ENCODE measurements at places on chromosomes 16 and 17.

DNA sequence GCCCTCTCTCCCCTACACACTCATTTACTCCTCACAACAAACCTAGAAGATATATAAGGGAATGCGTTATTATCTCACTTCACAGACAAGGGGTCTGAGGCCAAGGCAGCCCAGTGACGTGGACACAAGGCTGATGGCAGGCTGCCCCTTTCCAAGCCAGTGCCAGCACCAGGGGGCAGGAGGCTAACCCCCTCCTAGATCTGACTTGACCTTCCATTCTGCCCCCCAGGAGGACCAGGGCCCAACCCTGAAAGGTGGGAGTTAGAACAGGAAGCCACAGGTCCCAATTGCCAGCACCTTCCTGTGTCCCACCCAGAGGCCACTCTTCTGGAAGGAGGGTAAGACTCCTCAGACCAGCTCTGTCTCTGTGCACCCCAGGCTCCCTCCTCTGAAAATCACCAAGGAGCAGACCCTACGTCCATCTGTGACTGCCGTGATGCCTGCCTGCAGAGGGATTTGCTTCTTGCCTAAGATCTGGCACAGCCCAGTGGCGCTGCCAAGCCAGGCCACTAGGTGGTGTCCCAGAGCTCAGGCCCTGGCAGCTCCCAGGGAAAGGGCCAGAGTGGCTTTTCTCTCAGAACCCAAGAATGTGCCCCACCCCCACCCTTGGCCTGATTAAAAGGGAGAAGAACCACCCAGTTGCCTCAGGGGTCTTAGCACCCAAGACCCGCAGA lies 42.4 kb upstream of the MRPS23 start:
- no peak for DNase-seq

DNA sequence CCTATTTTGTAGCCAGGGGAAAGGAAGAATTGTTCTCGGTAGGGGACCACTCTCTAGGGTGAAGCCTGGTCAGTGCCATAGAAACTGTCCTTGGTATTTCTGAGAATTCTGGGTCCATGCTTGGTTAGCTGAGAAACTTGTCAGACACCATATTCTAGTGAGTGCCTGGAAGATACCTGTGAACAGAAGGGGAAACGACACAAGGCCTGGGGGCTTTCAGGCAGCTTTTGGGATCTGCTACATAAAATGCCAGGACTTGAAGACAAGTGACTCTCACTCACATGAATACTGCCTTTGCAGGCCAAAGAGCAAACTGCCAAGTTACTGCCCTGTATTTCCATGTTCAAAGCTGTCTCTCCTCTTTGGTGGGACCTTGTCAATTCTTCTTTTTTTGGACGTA lies 18.3 kb downstream of the ODF4 start:
- DNase-seq, result no peak

DNA sequence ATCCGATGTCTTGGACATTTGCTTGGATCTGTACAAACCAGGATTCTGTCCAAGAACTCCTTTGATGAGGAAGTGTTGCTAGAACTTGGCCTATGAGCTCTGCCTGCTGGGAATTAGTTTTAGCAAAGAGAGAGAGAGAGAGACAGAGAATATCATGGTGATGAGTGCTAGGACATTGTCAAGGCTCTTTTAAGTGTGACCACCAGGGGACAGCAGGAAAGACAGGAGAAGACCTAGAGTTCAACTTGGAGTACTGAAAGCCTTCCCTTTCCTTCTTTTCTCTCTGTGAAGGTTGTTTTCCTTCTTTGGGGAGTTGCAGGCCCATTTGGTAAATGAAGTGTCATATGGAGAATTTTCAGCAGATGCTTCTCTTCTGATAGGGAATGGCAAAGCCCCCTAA lies 389.2 kb upstream of the HSBP1 start:
- DNase-seq, result no peak

DNA sequence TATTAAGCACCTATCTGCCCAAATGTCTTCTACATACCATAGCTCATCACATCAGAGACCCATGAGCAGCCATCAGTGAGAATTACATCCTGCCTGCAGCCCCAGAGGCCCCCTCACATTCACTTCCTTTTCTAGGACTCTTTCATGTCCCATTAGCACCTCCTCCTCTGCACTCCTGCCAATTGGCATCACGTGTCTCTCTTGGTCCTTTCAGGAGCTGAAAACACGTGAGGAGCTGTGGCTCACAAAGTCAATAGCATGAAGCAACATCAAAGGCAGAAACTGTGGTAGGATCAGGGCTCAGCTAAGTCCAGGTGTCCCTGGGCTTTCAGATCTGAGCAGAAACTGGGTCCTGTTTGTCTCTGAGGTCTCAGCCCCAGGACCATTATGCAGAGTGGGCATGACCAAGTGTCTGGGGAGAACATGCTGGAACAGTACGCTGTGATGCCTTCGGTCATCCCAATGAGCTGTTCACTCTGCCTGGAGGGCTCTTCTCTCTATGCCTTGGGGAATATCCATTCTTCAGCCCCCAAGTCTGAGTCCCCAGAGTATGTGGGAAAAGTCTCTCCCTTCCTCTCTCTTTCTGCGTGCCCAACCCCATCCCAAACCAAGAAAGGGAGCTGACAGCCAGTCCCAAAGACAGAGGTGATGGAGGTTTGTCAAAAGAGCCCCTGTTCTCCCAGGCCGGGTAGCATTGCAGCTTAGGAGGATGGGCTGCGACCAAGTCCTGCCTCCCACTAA lies 457.0 kb upstream of the CDH5 start:
- DNase-seq, result no peak

DNA sequence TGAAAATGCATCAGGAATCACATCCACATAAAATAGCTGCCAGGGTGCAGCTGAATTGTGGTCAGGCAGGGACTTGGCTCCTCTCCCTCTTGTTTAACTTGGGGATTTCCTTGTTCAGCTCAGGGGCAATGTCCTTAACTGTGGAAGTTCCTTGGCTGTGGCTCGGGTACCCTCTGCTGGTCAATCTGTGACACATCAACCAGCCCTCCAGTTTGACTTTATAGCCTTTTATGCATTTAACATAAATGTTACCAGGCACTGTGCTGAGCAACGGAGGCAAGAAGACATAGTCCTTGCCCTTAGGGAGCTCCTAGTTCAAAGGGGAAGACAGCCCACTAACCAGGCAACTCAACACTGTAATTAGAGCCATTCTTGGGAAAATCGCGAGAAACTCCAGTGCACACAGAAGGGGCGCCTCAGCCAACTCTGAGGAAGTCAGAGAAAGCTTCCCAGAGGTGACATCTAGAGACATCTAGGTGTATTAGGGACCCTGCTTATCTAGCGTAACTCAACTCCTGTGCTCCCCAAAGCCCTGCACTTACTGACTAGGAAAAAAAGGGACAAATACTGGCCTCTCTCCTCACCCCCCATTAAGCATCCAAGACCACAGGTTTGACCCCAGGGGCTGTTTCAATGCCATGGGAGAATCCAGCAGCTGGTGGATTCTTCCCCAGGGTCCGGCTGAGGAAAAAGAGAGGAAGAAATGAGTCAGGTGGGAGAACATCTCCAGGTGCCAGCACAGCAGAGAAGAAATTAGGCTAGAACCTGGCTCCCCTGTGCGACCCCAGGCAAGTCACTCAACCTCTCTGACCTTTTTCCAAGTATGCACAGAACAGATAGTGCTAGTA lies 17.3 kb upstream of the EEF2K start:
- peak; percentile 63 for DNase-seq

DNA sequence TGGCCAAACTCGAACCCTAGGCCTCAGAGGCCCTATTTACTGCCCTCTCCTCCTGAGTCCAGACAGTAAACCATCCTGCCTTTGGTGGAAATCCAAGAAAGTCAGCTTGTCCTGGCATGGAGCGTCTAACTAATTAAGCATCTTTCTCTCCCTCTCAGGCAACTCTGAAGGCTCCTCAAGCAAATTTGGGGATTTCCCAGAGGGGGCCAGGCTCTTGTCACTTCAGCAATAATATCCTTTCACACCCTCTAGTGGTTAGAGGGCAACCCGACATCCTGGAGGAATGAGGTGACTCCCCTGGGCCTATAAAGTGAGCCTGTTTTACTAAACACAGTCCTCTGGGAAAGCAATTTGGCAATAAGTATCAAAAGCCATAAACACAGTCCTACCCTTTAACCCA lies 60.4 kb downstream of the NOG start:
- DNase-seq, result no peak

DNA sequence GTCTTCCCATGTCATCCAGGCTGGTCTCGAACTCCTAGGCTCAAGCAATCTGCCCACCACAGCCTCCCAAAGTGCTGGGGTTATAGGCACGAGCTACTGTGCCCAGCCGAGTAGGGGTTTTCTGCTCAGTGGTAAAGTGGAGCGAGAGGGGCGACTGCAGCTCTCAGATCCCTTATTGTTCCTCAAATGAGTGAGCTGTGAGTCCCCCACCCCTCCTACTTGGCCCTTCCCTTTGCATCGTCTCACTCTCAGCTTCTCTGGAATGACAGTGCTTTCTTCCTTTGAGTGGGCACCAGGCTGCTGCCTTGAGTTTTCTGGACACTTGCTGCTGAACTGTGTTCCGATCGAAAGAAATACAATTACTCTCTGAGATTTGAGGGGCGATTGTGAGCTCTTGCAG lies 63.5 kb downstream of the MSI2 start:
- no peak for DNase-seq

DNA sequence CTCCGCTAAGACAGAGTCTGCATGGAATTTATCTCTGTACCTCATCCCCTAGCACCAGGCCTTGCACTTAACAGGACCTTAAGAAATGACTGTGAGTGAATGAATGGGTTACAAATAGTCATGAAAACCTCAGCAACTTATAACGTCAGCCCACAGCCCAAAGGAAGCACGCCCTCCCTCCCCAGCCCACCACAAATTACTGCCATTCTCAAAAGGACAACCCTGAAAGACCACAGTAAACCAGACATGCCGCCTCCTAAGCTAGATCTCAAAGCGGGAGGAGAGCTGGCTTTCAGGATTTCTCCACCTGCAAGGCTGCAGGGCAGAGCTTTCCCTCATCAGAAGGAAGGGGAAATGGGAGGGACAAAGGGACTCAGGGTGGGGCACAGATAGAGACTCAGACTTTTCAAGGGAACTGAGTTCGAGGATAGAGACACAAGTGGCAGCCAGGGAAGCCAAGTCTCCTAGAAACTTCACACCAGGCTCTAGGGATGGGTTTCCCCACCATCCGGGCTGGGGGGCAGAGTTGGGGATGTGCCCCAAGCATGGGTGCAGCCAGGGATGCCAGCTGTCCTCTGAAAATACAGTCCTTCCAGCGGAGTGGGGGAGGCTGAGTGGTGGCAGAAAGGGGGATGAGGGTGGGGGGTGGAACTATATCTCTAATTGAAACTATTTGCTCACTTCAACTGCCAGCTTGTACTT lies 56.7 kb downstream of the PLXDC1 start:
- no peak for DNase-seq

GRCh38 chr16:49307176-49307575 lies 25.5 kb upstream of the CBLN1 start:
- no peak for DNase-seq
